ENCODE measurements at places on chromosomes 16 and 17.

DNA sequence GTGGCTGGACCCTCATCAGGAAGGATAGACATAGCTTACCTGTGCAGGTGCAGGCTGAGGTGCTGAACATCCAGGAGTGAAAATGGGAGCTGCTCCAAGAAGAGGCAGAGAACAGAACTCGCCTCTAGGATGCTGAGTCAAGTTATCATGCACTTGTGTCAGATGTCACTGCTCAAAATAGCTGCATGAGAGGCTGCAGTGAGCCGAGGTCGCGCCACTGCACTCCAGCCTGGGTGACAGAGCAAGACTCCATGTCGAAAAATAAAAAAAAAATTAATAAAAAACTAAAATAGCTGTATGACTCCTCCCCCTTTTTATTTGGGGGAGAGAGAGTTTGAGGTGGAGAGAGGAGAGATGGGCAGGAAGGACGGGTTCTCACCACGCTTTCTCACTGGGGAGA, 148.8 kb downstream of the FOXL1 start:
- no peak for DNase-seq

DNA sequence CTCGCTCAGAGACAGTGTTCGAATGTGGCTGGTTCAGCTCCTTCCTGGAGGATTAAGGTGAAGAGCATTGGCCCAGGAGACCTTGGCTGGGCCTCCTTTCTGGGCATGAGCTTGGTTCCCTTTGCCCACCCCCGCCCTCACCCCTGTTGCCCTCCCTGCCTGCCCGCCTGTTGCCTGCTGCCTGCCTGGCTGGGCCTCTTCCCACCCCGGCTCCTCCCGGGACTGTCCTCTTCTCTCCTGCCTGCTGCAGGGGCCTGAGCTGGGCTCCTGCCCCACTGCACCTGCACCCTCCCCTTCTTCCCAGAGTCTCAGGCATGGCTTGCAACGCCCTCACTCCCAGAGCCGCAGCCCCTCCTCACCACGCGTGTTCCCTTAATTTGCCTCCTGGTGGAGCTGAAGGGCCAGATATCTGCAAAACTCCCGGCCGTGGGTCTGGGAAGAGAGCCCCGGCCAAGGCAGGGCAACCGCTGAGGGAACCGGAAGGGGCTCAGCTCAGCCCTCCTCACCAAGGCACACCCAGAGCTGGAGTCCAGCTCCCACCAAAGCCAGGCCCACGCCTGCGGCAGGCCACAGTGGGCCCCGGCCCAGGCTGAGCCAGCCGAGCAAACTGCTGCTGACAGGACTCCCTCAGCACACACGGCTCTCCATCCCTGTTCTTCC, 31.2 kb downstream of the MNT start:
- DNase-seq: no peak

DNA sequence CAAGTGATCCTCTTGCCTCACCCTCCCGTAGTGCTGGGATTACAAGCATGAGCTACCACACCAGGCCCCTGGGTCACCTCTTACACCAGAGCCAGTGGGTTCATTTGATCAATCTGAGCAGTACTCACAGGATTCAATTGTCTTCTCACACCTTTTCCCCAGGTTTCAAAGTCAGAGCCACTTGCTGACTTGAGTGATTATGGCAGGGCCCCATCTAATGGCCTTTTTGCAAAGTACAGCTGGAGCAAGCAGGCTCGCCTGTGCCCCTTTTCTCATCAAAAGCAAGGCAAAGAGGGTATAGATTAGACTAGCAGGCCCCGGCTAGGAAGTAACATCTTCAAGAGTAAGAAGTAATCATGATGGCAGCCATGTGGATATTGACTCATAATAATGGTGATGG, 114.8 kb upstream of the NOL11 start:
- no peak for DNase-seq

DNA sequence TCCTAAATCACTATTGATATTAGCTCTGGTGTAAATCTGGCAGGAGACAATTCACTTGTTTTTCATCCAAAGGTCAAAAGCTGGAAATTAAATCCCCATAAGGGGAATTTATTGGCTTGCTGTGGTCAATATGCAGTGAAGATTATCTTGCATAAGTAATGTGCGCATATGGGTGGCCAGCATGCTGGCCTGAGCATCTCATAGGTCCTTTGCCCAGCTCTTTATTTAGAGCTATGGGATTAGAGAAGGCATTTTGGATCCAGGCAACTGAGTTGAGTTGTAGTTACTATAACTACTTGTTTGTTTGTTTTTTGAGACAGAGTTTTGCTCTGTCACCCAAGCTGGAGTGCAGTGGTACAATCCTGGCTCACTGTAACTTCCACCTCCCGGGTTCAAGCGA, 110.7 kb downstream of the AATF start:
- no peak for DNase-seq

DNA sequence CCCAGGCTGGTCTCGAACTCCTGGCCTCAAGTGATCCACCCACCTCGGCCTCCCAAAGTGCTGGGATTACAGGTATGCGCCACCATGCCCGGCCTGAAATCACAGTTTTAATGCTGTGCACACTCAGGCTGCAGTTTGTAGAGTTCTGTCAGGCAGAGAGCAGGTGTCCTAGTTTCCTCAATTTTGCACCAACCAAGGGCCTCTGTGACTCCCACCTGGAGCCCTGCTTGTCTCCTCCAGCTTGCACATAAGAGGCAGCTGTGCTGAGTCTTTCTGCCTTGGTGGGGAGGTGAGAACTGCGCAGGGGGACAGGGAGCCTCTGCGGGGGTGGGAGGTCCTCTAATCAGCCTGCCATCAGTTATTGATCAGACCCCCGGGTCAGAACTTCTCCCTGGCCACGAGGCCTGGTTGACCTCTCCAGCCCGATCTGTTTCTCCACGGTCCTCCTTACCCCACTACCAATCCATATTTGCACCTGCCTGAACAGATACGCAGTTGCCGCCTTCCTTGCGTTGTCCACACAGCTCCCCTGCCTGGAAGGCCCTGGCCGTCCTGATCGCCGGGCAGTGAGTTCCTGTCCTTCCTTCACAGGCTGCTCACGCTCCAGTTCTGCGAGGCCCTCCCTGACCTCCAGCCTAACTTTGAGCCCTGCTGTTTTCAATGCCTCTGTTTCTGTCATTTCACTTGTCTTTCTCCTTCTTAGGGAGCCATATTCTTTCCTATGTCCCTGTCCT, 48.1 kb upstream of the SIAH1 start:
- no peak for DNase-seq

DNA sequence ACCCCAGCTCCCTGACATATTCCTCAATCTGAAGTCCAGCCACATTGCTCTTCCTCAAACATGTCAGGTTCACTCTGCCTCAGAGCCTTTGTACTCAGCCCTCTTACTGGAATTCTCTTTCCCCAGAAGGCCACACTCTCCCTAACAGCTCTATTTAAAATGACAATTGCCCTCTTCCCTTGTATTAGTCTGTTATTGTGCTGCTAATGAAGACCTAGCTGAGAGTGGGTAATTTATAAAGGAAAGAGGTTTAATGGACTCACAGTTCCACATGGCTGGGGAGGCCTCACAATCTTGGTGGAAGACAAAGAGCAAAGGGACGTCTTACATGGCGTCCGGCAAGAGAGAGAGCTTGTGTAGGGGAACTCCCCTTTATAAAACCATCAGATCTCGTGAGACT, 46.0 kb downstream of the HS3ST2 start:
- no peak for DNase-seq

GRCh38 chr16:49352892-49353291, 20.7 kb upstream of the C16orf78 start:
- DNase-seq: no peak

GRCh38 chr16:88461331-88462269, 8.5 kb downstream of the ZFPM1 start:
- DNase-seq: no peak

DNA sequence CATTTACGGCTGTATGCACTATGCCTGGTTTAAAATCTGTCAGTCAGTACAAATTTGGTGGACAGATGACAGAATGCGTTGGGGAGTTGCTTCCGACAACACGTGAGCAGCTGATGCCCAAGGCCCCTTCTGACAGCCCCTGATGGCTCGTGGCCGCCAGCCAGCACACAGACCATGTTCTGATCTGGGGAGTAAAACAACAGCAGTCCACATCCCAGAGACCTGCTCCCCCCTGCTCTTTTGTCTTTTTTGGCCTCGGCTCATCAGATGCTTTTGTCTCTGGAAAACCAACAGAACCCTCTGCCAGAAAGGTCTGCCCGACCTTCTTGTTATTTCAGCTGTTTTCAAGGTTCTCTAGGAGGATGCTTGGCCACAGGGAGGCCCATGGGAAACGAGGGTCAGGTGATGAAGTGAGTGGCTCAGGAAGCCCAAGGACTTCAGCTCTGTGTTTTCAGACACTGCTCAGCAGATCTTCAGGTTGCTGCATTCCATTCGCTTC, 10.8 kb downstream of the ARSG start:
- DNase-seq: no peak

GRCh38 chr16:19389246-19389645, 28.4 kb upstream of the TMC5 start:
- DNase-seq: no peak

DNA sequence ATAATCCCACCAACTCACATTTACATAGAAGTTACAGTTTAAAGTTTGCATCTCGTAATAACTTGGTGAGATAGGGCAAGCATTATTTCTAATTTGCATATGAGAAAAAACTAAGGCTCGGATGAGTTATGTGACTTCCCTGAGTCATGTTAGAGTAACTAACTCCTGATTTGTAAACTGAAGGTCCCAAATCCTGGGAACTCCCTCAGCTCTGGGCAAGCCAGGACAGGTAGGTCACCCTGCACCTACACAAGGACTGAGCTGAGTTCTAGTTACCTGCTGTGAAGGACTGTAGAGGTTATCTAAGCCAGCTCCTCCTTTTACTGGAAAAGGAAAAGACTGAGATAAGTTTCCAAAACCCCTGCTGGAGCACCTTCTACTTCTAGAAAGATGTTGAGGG, 92.1 kb upstream of the HLF start:
- no peak for DNase-seq

- DNase-seq: no peak
These were observed 62.3 kb upstream of the MAF start for GRCh38 chr16:79662669-79663313.

- no peak for DNase-seq
These were observed 15.4 kb upstream of the CLEC18A start for GRCh38 chr16:69935740-69936139.

DNA sequence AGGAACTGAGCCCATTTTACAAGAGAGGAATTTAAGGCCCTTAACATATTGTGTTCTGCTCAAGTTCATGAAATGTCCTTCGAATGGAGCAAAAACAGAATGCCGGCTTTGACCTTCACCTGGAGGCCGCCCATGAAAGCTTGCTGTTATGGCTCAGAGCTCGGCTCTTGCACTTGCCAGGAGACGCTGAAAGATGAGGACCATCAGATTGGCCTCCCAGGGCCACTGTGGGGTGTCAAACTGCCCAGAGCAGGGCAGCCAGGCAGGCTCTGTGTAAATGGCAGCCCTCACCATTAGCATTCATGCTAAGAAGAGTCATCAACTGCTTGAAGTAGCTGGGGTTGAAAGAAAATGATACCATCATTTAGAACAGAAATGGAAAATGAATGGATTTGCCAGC, 39.3 kb downstream of the IL21R start:
- DNase-seq: no peak

DNA sequence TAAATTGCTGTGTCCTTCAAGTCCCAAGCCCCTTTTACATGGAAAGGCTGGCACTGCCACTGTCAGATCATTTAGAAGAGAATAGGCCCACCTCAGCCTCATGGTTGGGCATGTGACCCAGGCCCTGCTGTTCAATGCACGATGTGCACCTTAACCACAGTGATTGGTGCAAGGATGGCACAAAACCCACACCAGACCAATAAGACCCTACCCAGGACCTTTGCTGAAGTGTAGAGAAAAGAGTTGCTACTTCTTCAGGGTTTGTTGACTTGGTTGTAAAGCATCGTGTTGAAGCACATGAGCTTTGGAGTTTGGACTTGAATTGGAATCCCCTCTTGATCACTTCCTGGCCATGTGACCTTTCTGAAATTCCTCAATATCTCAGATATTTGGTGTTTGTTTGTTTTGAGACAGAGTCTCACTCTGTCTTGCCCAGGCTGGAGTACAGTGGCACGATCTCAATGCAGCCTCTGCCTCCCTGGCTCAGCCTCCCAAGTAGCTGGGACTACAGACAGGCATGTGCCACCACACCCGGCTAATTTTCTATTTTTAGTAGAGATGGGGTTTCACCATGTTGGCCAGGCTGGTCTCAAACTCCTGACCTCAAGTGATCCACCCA, 24.8 kb downstream of the DNAJA2 start:
- DNase-seq: no peak

- no peak for DNase-seq
These were observed 15.5 kb upstream of the TMEM94 start for GRCh38 chr17:75440738-75441448.

DNA sequence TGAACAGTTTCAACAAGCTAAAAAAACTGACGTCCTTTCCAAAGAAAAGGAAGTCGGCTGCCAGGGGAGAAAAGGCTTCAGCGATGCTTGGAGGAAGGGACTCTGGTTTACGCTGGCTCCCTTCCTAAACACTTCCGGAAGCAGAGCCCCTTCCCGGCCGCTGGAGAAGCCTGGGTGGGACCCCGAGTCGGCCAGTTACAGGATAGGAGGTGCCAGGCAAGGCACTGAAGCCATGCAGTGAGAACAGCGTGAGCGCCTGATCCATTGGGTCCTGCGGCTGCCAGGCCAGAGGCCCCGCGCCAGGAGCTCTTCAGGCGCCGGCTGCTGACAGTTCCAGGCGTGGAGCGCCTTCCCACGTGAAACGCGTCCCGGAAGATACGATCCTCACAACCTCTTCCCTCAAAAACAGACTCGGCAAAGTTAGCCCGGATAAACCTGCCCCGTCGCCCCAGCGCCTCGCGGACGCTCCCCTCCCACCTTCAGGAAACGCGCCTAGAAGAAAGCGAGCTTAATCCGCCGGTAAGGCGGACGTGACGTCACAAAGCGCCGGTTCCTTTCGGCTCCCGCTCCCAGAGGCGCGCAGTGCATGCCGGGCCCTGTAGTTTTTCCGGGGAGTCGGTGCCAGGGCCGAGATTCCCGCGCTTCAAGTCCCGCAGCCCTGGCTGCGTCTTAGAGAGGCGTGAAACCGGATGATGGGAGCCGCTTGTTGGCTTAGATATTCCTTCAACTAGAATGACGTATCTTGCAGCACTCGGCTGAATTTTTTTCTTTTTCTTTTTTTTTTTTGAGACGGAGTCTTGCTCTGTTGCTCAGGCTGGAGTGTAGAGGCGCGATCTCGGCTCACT, at the start of gene ADAT1:
Gene ADAT1 (minus strand): TSS at position 521 of the 845 bp plus-strand sequence. CDS start 2,482 bp downstream, outside the sequence.
- peak; percentile 93 for DNase-seq

GRCh38 chr17:34580685-34581445, 1.5 kb downstream of the TMEM132E start:
- DNase-seq: no peak

GRCh38 chr17:17313350-17313991, 10.3 kb downstream of the NT5M start:
- no peak for DNase-seq

GRCh38 chr16:88353232-88353631, 29.5 kb upstream of the ZNF469 start:
- DNase-seq: no peak

- peak; percentile 14 for DNase-seq
These were observed 9.1 kb upstream of the THAP11 start for GRCh38 chr16:67833030-67833414.

- no peak for DNase-seq
These were observed 339.9 kb downstream of the SEC14L1 start for GRCh38 chr17:77480509-77481215.

GRCh38 chr17:8015957-8016631, 13.7 kb downstream of the GUCY2D start:
- DNase-seq: no peak

- no peak for DNase-seq
These were observed 171.6 kb downstream of the CDH11 start for GRCh38 chr16:64950262-64950661.

GRCh38 chr17:50268026-50268425, 6.2 kb upstream of the TMEM92 start:
- no peak for DNase-seq

All from AG09319 (cell line).